ENCODE measurements at places on chromosomes 16 and 17. TPM values are rescaled to one million over a fixed set of nuclear protein-coding genes. Genes with fewer than 3 reads are reported as not detected.

Gene RHBDL1
- 5.9 TPM for total RNA-seq

Gene EVPLL
- not detected for total RNA-seq

Gene KRTAP9-4
- total RNA-seq = not detected

Gene TSPAN10
- 1.3 TPM for total RNA-seq

Gene CAPNS2
- 0.87 TPM for total RNA-seq

Gene MSLN
- 0.12 TPM for total RNA-seq

Gene MED9
- 17.3 TPM for total RNA-seq
